NCI-H446 (cell line): ENCODE measurements at places on chromosomes 12 and 14.

- no peak for DNase-seq
Observed at GRCh38 chr14:80669426-80669825, 272.1 kb downstream of the CEP128 start.

GRCh38 chr12:68633614-68634558, 23.2 kb downstream of the RAP1B start:
- no peak for DNase-seq

- no peak for DNase-seq
Observed at GRCh38 chr12:1723721-1724120, 32.9 kb downstream of the ADIPOR2 start.

GRCh38 chr12:58099476-58099875, 158.1 kb downstream of the ATP23 start:
- DNase-seq, result no peak

- DNase-seq, result no peak
Observed at GRCh38 chr12:132281038-132281437, 48.4 kb downstream of the GALNT9 start.

DNA sequence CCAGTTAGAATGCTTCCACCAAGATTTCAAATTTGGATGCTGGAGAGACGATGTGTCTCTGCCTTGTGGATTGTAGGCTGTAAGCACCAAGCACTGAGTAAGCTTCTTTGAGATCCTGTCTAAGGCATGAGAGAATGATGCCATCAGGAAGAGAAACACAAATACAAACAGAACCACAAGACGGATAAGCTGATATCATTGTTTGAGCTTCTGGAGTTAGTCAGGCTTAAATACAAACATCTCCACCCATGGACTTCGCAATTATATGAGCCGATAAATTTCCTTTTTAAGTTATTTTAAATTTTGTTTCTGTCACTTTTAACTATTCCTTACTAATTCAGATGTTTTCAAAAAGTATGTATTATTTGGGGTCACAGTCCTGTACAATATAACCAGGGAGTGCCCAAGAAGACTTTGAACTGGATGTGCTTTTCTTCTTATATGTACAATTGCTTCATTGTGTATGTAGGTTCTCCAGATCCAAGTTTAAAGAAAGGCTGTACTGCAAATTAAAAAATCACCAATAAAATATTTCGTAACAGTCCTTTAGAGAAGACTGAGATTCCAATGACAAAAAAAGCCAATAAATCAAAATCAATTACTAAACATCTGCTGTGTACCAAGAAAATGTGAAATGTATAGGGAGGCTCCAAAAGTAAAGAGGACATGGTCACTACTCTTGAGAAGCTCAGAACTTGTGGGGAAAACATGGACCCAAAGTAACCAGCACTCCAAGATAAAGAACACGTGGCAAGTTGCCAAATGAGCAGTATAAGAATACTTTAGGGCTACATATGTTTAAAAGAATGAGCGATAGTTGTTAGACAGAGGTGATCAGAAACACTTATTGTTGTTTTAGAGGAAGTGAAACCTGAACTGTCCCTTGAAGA, 274.1 kb downstream of the ADAMTS20 start:
- no peak for DNase-seq

GRCh38 chr12:82756303-82756702, 69.6 kb downstream of the TMTC2 start:
- peak; percentile 16 for DNase-seq

- DNase-seq, result no peak
Observed at GRCh38 chr12:125186471-125187147, 121.4 kb downstream of the AACS start.

DNA sequence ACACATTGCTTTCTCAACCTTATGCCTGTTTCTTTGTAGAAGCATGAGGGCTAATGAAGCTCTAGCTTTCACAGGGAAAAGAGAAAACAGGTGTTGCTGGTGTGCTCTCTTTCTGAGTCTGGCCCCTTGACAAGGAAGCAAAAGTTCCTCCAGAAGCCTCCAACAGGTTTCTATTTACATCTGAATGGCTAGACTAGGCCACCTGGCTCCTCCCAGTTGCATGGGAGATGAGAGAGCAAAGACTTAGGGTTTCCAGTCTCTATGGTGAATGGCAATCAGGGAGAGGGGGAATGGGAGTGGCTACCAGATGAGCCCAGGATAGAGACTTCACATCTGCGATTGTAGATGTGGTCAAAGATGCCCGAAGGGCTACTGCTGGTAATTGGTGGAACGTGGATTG, 138.1 kb upstream of the PLXNC1 start:
- no peak for DNase-seq

DNA sequence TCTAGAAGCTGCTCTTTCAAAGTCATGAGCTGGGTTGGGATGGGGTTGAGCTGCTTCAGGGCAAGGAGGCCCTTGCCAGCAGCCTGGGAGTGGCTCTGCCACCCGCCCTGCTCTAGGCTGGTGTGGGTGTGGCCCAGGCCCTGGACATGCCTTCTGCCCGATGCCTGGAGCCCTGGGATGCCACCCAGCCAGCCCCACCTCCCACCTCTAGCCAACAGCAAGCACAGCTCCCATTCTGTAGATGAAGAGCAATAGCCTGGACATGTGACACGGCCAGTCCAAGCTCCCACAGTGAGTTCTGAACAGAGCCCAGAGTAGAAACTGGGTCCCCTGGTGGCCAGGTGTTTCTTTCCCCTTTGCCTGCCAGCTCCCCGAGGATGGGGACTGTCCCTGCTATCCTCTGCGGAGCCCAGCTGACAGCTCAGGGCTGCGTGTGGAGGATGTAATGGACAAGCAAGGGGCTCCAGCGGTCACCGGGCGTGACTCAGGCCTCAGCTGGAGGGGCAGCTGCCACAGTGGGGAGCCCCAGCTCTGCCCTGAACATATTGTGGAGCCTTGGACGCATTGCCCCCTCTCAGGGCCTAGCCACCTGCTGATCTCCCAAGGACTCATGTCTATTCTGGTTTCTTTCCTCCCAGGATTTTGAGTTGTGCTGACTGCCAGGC, 165.2 kb downstream of the TSPAN9 start:
- DNase-seq, result no peak

DNA sequence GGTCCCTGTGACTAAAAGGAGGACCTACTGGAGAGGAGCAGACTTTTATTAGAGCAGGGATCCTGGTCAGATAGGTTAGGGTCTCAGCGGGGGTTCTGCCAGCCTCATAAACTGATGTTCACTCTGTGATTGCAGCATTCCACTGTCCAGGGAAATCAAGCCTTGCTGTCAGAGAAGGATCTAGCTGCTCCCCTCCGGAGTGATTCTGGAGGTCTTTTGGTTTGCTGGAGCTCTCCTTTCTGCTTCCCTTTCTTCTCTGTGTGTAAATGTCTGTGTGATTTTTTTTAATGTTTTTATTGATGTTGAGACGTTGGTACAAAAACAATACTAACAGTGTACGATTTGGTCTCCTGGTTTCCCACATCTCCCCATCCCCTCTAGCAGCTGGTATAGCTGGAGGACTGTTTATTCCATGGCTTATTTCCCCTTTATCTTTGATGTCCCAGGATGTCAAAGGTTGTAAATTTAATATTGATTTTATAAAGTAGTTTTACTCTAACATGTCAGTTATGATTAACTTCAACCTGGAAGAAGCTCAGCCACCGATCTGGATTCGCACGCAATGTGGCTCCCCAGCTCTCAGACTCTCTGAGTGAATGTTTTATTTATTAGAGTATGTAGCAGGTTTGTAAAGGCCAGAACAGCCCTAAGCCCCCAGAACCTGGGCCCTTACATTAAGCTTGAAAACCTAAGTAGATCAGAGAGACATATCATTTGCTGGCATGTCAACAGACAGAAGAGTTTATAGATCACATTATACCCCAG, 202.3 kb upstream of the G2E3 start:
- no peak for DNase-seq

DNA sequence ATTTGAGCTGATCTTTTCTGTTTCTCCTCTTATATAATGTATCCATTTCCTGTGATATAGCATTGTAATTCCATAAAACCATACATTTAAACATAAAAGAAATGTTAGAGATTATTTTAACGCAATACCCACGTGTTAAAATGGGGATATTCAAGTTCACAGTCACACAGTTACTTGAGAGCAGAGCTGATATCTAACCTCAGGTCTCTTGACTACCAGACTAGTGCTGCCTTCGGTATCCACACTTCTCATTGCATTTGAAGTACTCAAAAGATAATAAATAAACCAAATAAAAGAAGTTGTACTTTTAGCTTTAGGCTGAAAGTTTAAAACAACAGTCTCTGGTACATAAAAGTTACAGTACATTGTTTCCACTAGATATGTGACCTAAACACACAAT, 2.9 kb downstream of the CLECL1 start:
- DNase-seq, result no peak

GRCh38 chr14:96002498-96002884, 36.7 kb upstream of the C14orf132 start:
- DNase-seq, result no peak

GRCh38 chr14:105010891-105011291, 10.0 kb downstream of the CDCA4 start:
- DNase-seq, result no peak

DNA sequence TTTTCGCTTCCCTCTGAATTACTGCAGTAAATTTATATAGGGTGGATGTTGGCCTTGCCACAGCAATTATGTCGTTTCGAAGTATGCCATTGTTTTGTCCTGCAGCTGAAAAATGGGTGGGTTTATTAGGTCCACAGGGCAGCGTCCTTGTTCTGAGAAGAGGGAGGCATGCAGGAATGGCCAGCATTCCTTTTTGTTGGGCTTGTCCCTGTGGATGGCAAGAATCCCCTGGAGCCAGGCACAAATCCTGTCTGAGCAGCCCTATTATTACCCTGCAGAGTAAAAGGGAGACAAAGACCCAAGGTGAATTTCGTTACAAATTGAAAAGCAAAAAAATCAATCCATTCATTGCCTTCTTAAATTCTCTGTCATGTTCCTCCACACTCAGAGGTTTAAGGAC, 88.1 kb downstream of the CHST11 start:
- DNase-seq, result no peak

DNA sequence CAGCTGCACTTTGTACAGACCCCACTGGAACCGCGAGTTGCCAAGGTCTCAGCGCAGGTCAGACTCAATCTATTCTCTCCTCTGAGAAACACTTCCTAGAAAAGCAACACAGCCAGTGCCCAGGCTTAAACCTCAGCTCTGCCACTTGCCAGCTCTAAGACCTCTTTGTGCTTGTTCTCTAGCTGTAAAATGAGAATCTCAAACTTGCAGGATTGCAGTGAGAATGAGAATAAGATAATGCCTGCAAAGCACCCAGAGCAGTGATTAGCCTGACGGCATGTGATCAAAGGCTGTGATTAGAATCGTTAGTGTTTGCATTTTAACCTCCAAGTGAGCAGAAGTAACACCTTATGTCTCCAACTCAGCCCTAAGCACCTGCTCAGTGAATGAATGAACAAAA, 21.3 kb downstream of the ANO2 start:
- DNase-seq, result no peak

- no peak for DNase-seq
Observed at GRCh38 chr12:131383741-131384543, 326.9 kb upstream of the SFSWAP start.

- DNase-seq, result no peak
Observed at GRCh38 chr12:79546466-79547043, 144.2 kb downstream of the PAWR start.

GRCh38 chr12:4270016-4270830, 3.3 kb upstream of the CCND2 start:
- no peak for DNase-seq

DNA sequence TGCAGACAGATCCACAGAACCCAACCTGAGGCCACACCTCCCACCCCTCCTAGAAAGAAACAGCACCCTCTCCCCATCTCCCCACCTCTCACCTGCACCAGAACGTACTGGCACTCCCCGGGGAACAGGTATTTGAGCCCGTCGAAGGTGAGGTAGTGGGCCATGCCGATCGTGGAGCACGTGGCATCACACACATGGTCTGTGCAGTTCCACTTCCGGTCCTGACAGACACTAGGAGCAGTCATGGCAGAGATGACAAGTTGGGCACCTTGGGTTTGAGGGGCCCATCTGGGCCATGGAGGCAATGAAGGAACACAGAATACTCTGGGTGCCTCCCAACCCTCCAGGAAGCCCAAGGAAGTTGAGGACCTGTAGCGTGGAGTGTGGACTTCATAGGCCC, 89.5 kb upstream of the ANO2 start:
- DNase-seq, result no peak

GRCh38 chr12:12157424-12157823, 86.7 kb downstream of the BCL2L14 start:
- DNase-seq, result no peak
